ENCODE measurements at places on chromosomes 6 and 20.

DNA sequence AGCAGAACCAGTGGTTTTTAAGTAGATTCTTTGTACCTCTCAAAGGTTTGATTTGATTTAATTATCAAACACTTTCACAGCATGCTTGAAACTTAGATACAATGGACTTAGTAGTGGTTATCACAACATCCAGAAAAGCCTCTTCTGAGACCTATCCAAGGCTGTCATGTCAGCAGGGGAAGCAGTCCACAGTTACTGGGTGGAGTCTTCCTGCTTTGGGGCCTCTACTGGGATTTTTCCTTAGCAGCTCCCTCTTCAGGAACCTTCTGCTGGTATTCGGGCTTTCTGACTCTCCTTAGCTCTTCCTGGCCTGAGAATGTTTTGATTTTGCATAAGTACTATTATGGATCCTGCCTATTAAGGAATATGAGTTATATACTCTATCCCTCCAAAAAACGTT, 36.0 kb downstream of the ARFGEF2 start:
- DNase-seq, result no peak

DNA sequence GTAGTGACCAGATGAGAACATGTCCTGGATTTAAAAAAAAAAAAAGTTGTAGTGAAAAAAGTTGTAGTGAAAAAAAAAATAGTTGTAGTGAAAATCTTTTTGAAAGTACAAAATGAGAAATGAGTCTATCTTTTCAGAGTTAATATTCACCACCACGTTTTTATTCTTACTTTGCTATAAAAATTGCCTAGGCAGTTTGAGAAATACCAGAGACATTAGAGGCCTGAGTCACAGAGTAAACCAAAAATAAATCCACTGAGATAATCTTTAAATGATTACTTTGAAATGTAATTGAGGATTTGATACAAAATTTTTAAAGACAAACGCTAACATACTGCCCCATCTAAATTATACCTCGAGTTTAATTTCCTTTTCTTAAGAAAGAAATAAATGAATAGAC, 101.2 kb upstream of the TIAM2 start:
- DNase-seq, result no peak

DNA sequence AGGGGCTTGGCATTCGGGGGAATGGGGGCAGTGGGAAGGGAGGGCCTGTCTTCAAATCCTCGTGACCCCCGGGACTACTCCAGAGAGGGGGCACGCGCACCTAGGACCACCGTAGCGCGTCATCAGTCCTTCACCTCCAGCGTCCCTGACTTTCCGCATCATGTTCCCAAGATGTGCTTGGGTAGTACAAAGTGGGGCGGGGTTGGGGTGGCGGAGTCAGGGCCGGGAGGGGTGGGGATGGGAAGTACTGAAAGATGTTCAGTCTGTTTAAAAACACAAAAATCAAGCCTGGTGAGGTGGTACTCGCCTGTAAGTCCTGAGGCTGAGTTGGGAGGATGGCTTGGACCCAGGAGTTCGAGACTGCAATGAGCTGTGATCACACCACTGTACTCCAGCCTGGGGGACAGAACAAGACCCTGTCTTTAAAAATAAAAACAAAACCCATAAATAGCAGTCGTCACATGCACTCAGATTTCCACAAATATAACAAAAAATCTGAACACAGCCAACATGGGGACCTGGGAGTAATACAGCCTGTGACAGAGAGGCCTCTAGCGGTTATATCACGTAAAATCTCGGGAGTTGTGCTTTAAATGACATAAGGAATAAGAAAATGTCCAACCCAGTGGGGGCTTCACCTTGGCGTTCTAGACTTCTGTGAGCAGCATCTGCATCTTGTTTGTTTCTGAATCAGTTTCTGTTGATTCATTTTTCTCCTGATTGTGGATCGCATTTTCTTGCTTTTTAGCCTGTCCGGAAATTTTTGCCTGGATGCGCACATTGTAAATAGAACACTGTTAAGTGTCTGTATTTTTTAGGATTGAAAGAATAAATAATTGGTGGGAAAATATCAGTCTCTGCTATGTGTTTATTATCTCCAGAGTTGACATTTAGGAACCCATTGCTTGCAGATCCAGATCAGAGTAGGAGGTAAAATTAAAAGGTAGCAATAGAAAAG, 698 bp upstream of the LRP11 start:
- peak; percentile 62 for DNase-seq

GRCh38 chr20:35837577-35838195, 65.9 kb downstream of the PHF20 start:
- no peak for DNase-seq

- no peak for DNase-seq
Observed at GRCh38 chr6:167137081-167137480, 14.2 kb downstream of the CCR6 start.

Data from CD4-positive, alpha-beta T cell treated with Interleukin-4 for 4 hours (primary cell).